ENCODE measurements at places on chromosomes 7 and 10. TPM values are rescaled to one million over a fixed set of nuclear protein-coding genes. Genes with fewer than 3 reads are reported as not detected.

CCDC201 gene
- total RNA-seq = not detected

AASS gene
- 0.12 TPM for total RNA-seq

ANKRD7 gene
- total RNA-seq = 0.30 TPM

FGFR2 gene
- 0.27 TPM for total RNA-seq

ZNF273 gene
- total RNA-seq = 2.5 TPM

ARF5 gene
- 163 TPM for total RNA-seq

GPR85 gene
- not detected for total RNA-seq

BICC1 gene
- 23.5 TPM for total RNA-seq

FAM25C gene
- total RNA-seq = 1.7 TPM

ACTA2 gene
- total RNA-seq = 21.8 TPM

CPXM2 gene
- total RNA-seq = not detected

NPTX2 gene
- total RNA-seq = 0.25 TPM

CTAGE4 gene
- 0.05 TPM for total RNA-seq

NACAD gene
- total RNA-seq = 0.46 TPM

CHST12 gene
- total RNA-seq = 11.7 TPM

FBXO24 gene
- 0.33 TPM for total RNA-seq
